Cortex of kidney (tissue), 1 donor: ENCODE measurements at places on chromosomes 1 and 21.

GRCh38 chr21:21231913-21232312 lies 233.7 kb downstream of the NCAM2 start:
- DNase-seq, result no peak

DNA sequence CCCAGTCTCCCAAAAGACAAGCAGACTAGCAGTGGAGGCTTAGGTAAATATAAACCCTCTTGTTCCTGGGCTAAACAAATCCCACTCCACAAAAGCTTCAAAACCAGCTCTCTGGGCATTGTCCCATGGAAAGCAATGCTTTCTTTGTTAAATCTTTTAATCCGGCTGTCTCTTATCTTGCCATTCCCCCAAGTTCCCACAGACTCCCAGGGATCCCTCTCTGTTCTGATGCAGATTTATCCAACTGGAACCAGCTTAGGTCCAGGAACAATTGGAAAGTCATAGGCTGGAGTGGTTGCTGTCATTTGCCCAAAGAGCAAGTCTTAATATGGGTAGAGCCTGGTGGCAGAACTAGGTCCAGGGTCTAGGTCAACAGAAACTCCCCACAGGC lies 110.1 kb upstream of the ATP1A1 start:
- no peak for DNase-seq

DNA sequence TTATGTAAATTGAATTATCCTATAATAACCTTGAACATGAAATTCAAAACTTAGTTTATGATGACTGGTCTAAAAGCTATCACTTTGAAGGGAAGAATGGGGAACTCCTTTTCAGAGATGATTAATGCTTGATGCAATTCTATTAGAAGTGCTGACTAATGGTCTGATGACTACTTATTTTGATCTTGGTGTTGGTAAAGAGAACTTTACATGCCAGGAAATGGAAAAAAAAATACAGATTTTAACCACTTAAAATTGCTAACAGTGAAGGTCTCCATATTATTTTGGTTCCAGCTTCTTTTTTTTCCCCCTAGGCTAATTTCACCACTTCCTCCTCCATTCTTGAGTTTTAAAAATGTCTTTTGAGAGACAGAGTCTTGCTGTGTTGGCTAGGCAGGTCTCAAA lies 22.9 kb downstream of the S1PR1 start:
- DNase-seq, result no peak

DNA sequence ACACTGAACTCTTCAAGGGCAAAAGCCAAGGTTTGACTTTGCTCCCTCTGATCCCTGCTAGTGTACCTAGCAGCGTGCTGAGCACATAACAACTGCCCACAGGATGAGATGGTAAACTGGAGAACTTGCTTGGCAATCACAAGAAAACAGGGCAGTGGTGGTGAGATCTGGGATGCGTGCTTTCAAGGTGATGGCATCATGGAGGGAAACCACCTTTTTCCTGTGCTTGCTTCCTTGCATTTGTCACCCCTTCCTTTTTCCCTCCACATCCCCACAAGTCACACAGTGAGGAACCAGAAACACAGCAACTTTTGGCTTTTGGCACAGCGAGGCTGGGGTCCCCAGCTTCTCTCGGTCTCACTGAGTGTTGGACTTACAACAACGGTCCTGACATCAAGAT lies 31.4 kb upstream of the BECN2 start:
- DNase-seq, result no peak

GRCh38 chr1:207918011-207918410 lies 7.1 kb upstream of the CD34 start:
- no peak for DNase-seq

GRCh38 chr1:183472488-183473216 lies at the start of gene SMG7:
Gene SMG7, plus strand, starts transcription at chr1:183472499. Its CDS starts 122 bp downstream, at chr1:183472621.
- no peak for DNase-seq

DNA sequence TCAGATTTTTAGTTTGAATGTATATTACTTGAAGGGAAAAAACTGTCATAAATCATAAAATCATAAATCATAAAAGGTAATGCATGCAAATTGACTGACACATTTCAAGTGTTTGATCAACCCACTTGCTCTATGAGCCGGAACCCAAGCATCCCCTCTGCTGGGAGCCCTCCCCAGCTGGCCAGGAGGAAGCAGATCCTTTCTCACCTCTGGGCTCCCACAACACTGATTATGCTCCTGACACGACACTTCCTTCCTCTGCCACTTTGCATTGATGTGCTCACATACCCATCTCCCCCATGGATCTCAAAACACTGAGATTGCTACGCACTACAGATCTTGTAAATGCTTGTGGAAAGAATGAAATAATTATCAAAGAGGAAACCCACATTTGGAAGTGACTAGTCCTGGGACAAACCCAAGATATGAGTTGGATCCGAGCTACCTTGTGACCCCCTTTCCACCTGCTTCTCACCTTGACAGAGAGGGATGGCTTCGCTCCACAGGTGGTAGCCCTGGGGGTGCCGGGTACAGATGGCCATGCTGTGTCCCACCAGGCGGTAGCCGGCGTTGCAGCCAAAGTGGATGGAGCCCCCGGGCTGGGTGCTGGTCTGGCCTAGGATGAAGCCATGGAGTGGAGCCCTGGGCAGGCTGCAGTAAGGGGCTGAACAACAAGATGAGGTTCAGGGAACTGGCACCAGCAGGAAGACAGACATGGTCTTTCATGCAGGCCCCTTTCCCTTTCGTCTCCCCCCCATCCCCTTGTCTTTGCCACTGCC lies 104.6 kb downstream of the ZSCAN20 start:
- no peak for DNase-seq

DNA sequence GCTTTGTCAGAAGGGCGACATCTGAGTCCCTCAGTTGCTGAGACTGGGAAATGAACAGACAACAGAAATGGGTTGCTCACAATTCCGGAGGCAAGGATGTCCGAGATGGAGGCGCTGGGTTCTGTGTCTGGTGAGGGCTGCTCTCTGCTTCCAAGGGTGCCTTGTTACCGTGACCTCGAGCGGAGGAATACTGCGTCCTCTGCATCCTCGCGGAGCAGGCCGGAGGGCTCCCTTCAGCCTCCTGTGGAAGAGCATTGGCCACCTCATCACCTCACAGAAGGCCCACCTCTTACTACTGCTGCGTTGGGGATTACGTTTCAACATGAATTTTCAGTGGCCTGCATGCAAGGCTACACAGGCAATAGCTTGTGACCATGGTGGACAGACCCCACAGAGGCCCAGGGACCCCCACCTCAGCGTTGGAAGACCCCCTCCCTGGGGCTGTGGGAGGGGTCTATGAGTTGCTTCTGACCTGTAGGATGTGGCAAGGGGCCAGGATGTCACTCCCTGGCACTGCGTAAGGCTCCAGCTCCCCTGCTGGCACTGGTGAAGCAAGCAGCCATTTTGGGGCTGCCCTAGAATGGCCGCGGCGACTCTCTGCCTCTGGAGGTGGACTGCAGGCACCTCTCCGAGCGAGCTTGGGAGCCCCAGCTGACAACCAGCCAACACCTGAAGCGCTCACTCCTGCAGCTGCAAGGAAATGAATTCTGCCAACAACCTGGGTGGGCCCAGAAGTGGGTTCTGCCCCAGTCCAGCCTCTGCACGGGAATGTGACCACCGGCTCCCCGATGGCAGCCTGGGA lies 36.3 kb upstream of the COL6A1 start:
- DNase-seq, result no peak

GRCh38 chr1:108188801-108189200 lies 11.3 kb downstream of the SLC25A24 start:
- no peak for DNase-seq

GRCh38 chr1:66355756-66356155 lies 178.2 kb upstream of the SGIP1 start:
- DNase-seq, result no peak

DNA sequence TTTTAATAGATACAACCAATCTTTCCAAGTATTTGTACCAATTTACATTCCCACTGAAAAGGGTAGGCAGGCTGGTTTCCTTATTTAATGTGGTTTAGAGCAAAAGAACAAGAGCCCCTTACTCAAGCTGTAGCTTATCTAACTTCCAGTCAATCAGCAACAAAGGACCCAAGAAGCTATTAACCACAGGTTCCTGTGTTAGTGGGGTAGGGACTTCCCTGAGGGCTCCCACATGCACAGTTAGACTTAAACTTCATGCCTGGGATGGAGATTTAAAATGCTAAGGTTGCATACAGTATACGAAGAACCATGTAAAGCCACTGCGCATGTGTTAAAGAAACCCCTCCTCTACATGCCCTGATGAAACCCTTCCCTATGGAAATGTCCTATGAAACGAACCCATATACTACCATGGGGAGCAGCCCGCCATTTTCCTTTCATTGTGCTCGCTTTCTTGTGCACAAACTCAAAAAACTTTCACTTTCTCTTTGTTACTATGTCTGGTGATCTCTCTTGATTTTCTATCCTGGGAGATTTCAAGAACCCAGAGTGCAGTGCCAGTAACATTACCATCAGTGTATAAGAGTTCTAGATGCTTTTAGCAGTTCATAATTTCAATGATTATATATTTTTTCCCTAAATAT lies 23.3 kb upstream of the ST6GALNAC5 start:
- no peak for DNase-seq

GRCh38 chr1:78787544-78787943 lies 137.9 kb downstream of the IFI44 start:
- no peak for DNase-seq

DNA sequence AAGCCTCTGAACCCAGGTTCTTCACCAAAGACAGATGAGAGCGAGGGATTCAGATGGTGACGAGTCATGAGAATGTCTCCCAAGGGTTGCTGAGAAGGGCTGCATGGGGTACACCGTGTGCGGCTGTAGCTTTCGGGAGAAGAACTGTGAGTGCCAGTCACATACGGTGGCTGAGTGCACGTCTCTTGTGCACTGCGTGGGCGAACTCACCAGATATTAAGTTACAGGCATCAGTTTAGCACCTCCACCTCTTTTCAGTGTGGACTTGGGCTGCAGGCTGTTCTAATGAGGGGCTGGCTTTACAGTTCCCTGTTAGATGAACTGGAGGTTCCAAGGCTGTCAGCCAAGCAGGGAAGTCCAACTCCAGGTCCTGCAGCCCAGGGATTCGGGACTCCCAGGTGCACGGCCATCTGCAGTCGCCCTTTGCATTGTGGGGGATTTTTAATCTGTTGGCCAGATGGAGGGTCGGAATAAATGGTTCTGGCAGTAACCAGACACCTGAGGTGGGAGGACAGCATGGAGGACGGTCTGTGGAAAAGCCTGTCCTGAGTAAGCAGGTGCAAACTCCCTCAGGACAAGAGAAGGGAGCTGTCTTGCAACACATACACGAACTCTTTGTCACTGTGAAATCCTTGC lies 26.5 kb upstream of the AVPR1B start:
- no peak for DNase-seq

DNA sequence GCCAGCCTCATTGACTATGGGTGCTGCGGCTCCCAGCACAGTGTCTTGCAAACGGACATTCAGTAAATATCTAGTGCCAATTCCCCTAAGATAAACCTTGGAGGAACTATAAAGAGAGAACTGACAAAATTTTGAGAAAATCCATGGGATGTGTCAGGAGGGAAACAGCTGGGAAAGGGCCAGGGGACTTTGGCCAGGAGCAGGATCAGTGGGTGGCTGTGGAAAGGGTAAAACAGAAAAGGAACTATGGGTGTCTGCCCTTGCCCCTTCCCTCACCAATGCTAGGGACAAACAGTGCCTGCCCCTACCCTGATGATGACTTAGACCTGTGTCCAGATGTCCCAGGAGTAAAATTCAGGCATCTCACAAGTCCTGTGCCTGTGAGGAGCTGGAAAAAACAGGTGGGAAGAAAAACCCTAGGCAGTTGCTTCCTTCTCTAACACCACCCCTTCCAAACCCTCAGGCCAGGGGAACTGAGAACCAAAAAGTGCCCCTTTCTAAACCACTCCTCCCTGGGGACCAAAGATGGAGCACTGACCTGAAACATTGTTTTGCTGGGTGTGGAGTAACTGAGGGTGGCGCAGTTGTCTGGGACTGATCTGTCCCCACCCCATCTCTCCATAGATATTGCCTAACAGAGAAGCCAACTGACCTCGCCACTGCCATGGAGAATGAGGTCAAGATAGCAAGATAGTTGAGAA lies 22.1 kb upstream of the IFNAR2 start:
- DNase-seq, result no peak
